ENCODE measurements at places on chromosomes 7 and 10.

- no peak for DNase-seq
Measured at GRCh38 chr10:129717816-129718547, 246.1 kb downstream of the EBF3 start.

- DNase-seq = no peak
Measured at GRCh38 chr7:135165862-135166261, 4.6 kb downstream of the CYREN start.

GRCh38 chr10:104501864-104502579 lies 139.1 kb upstream of the SORCS3 start:
- DNase-seq = no peak

DNA sequence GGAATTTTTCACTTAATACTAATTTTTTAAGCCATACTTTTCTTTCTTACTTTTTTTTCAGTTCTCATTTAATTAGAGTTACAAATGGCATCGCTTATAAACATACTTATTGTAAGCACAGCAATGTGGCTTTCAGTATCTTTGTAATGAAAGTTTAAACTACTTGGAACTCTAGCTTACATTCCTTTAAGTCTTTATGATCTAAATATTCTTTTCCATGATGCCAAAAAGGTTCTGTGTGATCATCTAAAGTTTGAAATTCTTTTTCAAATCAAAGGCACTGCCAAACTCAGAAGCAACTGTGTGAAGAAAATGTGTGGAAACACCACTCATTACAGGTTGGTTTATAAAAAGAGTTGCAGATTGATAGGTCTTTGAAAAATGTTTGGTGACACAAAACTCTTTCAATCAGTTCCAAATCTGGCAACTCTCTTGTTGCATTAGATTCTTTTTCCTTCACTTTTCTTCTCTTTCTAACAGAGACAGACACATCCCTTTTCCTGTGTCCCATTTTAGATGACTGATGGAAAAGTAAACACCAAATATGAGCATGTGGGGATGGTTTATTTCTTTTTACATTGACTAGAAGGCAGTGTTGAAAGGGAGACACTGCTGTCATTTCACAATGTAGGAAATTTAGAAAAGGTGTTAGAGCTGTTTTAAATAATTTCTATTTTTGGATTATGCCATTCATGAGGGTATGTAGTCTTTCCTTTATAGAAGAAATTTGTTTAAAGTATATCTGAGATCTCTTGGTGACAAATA lies 392.3 kb downstream of the SUGCT start:
- no peak for DNase-seq

- DNase-seq = no peak
Measured at GRCh38 chr7:131562941-131563340, 6.5 kb upstream of the PODXL start.

GRCh38 chr7:41027428-41028115 lies 675.3 kb downstream of the INHBA start:
- no peak for DNase-seq

DNA sequence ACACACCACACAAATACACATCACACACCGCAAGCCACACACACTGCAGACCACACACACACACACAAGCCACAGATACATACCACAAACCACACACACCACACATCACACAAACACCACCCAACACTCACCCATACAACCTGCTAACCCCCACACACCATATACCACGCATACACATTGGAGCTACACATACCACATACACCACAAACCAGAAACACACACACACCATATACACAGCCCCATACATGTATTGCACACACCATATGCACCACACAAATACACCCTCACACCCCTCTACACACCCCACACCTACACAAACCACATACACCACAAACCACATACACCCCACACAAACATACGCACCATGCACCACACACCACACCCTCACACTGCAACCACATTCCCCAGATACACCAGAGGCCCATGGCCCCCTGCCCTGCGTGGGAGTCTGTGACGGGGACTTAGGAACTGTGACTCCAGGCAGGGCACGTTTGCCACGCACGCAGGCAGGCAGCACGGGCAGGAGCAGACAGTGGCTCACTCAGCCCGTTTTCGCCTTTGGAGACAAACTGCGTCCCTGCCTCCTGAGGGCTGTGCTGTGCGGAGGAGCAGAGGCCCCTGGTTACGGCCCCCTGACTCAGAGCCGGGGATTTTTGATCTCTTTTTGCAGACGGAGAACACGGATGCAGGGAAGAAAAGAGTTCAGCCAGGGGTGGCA lies 52.6 kb downstream of the TMEM209 start:
- no peak for DNase-seq

- DNase-seq = peak; percentile 37
Measured at GRCh38 chr7:74006451-74007241, 21.3 kb upstream of the ELN start.

DNA sequence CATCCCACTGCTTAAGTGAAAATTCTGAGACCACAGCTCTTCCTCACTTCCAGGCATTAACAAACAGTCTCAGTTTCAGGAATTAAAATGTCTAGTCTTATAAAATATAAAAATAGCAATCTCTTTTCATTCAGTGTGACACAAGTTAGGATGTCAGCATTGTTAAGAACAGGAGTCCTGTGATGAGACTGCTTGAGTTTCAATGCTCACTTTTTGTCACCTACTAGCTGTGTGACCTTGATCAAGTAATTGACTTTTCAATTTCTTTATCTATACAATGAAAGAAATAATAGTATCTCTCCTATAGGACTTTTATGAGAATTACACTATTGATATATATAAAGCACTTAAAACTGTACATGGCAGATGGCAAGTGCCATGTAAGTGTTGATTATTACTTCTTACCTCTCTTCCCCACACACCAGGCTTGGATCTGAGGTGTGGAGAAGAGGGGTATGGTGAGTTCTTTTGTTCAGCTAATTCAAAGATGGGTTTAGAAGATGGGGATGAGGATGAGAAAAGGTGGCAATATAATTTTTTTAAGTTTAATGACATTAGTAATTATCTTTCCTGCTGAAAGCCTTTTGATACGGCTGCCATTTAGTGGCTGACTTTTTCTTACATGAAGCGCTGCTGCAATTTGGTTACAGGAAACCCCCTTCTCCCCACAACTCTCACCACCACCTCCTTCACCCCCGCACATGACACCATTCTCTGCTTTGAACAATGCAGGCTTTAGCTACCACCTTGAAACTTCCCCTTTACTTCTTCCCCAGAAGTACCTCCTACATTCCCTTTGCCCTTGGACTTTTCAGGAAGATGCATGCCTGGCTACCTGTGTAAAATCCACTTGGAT lies 20.8 kb upstream of the HYAL4 start:
- DNase-seq = no peak

DNA sequence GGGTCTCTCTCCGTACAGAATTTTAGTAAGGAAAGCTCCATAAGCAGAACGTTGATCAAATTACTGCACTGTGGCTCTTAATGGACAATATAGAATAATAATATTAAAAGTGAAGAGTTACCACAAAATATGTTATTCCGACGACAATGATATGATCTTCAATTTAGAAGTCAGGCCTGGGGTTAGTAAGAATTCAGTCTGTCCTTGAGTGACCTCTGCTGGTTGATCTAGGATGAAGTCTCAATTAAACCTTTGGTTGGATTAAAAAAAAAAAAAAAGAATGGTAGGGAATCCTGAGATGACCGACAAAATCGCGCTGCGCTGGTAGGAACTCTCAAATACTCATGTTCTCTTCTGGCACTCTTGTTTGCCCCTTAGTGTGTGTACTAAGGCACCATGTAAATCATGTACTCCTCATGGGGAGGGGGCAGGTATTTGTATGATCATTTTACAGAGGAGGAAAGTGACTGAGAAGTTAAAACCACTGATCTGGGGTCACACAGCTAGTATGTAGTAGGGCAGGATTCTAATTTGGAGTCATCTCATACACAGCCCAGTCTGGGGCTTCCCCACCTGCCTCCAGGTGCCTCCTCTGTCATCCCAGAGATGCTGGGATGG lies 161.3 kb upstream of the NPVF start:
- DNase-seq = peak; percentile 89

DNA sequence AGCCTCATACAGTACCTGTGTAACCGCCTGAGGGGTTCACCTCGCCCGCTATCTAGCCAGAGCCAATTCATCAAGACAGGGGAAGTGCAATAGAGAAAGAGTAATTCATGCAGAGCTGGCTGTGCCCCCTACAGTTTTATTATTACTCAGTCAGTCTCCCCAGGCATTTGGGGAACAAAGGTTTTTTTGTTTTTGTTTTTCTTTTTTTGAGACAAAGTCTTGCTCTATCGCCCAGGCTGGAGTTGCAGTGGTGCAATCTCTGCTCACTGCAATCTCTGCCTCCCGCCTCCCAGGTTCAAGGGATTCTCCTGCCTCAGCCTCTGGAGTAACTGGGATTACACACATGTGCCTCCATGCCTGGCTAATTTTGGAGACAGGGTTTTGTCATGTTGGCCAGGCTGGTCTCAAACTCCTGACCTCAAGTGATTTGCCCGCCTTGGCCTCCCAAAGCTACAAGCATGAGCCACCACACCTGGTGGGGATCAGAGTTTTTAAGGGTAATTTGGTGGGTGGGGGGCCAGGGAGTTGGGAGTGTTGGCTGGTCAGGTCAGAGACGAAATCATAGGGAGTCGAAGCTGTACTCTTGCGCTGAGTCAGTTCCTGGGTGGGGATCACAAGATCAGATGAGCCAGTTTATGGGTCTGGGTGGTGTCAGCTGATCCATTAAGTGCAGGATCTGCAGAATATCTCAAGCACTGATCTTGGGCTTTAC lies 116.5 kb downstream of the MARCHF5 start:
- DNase-seq = no peak

- DNase-seq = no peak
Measured at GRCh38 chr7:47291461-47292081, 290.3 kb downstream of the TNS3 start.

DNA sequence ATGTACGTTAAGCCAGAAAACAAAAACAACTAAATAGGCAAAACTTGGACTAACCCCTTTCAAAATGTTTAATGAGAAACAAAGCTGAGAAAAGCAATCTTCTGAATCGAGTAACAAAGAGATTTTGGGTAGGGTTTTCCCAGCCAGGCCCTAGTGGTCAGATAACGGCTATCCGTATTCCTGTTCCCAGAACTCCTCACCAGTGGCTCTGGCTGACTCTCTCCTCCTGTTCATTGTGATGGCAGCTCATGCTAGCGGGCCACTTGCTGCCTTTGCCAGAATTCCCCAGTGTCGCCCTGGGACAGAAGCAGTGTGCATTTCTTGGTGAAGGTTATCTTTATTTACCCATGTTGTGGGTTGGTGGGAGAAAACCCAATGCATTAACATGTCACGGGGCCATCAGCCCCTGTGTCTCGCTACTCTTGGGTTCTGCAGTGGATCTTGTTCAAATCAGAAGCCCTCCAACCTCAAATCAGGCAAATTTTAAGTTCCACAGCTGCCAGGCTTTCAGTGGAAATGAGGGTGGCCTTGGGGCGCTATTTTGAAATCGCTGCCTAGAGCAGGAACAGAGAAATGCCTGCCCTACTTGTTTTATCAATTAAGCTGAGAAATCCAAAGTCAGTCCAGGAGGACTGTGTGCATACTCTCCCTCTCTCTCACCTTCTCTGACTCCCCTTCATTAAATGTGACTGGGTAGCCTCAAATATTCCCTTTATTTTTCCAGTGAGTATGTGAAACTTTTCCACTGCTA lies 164.5 kb upstream of the NPVF start:
- DNase-seq = no peak

GRCh38 chr7:45589061-45589460 lies 14.9 kb downstream of the ADCY1 start:
- DNase-seq = no peak

DNA sequence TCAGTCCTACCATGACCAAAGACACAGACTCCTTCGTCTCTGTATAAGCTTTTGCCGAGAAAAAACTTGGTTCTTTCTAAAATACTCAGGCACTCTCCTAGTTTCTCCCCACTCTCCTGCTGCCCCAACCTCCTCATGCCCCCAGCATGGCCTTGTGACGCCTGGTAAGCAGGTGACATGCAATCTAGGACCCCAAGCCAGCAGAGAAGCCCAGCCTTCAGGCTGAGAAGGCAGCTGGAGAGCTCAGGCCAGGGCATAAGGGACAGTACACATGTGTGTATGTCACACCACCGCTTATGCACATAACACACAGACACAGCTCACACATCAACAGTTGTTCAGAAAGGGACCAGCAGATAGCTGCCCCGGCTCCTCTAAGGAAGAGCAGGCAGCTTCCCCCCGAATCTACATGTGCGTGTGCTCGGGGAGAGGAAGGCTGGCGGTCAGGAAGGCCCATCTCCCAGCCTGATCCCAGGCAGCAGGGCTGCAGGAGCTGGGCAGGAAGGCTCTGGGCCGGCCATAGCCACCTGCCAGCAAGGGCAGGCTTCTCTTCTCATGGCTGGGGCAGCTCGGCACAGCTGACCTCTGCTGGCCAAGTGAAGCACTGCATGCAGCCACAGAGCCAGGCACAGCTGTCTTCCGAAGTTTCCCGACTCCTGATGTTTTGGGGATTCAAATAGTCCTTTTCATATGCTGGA lies 8.5 kb downstream of the DDX56 start:
- peak; percentile 63 for DNase-seq

DNA sequence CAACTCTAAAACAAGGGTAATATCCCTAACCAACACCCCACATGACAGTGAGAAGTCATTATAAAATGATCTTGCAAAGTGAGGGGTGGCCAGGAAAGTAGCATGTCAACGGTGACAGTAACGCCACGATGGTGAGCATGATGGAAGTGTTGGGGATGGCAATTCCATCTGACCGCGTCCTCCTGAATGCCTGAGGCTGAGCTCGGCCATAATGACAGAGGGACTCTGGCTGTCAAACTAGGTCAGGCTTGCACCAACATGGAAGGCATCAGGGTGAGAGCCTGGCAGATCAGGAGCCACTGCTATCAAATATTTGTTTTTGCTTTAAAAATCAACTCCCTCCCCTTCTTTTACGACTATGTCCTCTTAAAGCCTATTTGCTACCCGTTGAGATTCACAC lies 55.7 kb upstream of the EFCAB10 start:
- no peak for DNase-seq

GRCh38 chr10:16314259-16314658 lies 122.6 kb upstream of the PTER start:
- DNase-seq = no peak

DNA sequence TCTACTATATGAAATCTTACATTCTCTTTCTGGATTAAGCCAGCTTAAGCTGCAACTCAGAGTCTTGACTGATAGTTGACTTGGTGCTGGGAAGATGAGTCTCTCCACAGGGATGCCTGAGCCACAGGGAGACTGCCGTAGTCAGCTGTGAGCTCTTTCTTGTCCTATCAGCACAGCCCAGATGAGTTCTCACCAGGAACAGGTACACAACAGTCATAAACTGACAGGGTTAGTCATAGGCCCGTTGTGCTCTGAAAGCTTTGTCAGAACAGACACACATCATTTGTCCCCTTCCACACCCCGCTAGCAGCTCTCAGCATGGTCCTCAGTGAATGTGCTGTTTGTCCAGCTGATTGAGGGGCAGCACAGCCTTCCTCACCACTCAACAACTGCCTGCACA lies 221.6 kb downstream of the RPS24 start:
- DNase-seq = no peak

GRCh38 chr10:102678842-102679289 lies 34.6 kb downstream of the TRIM8 start:
- DNase-seq = peak; percentile 40

All from G401 (cell line).